Caudate nucleus (tissue), 63 donors: ENCODE measurements at places on chromosomes 1 and 21.
A peak's percentile ranks its signal among the peaks of the same experiment; 100 is the strongest.

DNA sequence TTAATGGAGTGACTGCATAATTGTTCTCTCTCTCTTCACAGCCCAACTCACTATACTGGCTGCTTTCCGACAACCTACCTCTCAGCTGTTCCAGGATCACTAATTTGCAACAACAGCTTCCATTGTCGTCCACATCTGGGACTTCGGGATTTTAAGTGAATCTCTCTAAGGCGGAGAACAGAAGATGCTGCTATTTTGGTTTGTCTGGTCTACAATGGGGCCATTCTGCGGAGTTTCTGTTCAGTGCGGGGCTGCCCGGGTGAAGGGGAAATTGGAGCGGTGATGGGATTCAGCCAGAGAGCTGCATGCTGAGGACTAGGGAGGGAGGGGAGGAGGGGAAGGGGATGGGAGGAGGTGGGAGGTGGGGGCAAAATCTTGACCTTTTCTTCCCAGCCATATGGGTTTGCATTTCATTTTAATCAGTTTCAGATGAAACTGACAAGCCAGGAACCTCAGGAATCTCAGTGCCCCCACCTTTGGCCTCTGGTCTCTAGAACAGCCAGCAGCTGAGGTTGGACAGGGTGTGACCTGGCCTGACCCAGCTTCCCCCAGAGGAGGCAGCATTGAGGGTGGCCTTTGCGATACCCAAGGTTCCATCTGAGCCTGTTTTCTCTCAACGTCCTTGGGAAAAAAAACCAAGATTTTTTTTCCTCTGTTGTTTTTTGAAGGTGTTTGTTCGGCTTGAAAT, 6.9 kb upstream of the SRP9 start:
- no peak for DNase-seq

- DNase-seq, result no peak
Measured at GRCh38 chr1:196295766-196296165, 312.5 kb downstream of the KCNT2 start.

- DNase-seq, result no peak
Measured at GRCh38 chr1:204432708-204433107, 21.1 kb upstream of the PPP1R15B start.

- no peak for DNase-seq
Measured at GRCh38 chr1:204259782-204260181, 46.0 kb upstream of the GOLT1A start.

DNA sequence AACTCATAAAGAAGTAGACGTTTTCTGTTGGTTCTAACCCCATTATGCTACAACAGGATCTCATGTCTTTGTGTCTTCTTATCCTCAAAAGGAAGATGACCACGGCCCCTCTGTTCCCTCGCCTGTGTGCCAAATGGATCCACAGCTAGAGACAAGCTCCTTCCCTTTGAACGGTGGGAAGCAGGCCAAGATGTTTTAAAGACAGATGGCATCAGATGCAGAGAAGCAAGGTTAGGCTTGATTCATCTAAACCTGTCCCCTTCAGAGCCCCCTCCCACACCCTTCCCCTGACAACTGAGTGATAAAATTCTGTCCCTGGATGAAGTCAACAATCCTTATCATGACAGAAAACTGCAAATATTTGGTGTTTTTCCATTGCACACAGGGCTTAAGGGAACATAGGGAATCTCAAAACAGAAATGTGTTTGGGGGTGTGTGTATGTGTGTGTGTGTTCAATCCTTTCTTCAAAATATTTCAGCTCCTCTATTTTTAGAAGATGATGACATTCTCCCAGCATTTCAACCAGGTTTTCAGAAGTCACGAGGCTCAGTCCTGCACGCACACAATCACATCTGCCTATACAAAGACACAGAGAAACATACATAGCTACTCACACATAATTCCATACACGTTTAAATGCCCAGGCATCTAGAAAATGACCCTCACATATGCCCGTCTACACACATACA, 27.8 kb upstream of the FMOD start:
- DNase-seq, result peak; percentile 70

DNA sequence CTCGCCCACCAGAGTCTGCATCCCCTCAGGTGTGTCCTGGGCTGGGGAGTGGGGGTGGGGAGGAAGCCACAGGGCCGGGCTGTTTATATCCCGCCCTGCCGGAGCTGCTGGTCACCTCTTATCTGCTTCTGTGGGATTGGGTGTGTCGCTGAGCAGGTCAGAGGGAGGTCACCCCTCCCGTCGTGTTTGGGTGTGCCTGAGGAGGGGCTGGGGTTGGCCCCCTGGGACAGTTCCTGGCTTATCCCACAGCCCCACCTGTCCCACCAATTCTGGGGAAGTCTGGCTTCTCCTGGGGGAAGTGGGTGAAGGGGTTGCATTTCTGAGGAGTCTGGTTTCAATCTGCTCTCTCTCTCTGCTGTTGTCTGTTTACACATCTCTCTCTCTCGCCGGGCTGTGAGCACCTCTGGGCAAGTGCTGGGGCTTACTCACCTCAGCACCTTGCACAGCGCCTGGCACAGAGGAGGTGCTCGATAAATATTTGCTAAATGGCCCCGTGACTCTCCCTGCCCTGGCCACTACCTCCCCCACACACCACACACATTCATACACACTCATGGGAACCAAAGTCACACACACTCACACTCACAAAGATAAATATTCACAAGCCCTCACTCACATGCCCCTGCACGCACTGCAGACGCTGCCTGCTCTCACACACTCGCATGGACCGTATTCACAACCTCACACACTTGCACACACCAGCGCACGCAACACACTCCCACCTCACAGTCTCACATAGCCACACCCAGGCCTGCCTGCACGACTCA, 8.3 kb downstream of the ELF3 start:
- DNase-seq, result no peak

DNA sequence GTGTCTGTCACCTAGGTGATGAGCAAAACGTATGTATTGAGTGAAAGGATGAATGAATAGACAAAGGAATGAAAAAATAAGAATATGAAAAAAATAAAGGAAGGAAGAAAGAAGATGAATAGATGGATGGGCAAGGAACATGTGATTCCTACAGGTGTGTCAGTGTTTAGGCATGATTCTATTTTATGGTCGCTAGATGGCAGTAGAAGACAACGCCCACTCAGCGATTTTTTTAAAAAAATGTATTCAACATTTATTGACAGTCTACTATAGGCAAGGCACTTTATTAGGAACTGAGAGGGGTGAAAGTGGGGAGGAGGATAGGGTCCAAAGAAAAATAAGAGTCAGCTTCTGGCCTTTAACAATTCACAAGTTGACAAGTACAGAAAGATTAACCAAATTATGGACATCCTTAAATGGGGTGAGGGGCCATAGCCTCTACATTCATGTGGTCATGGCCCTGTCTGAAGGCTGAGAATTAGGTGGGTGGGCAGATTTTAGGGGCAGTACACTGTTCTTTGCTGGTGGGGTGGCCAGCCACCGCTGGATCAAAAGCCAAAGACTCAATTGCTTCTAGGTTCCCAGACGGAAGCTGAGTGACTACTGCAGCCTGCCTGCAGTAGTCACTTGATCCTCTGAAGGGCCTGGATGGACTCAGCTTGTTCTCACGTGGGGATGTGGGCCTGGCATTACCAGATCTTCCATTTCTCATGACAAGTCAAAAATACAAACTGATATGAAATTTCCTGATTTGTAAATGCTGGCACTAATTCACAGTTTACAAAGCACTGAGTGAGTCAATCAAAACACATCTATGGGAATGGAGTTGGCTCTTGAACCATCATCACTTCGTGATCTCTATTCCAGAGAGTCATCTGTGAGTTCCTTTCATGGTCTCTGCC, 83.9 kb downstream of the FASLG start:
- DNase-seq, result no peak

DNA sequence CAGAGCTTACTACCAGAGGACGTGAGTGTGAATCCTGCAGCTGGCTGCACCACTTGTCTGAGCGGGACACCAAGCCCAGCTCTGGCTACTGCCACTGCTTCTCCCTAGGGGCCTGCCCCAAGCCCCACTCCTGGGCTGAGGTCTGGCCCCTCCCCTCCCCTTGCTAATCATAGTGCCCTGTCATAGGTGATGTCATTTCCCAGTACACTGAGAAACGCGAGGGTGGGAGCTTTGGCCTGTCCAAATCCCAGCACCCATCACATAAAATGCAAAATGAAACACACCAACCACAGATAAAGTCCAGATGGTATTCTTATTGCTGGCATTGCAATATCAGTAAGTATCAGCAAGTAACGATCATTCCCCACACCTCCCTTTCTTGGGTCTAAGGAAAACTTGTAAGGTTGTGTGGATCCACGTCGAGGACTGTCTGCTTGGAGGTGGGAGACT, 77.7 kb downstream of the TOMM20 start:
- DNase-seq, result no peak

GRCh38 chr1:170863621-170864020, 71.7 kb upstream of the MROH9 start:
- DNase-seq, result no peak

GRCh38 chr1:177281901-177282300, 111.1 kb downstream of the BRINP2 start:
- DNase-seq, result peak; percentile 11

DNA sequence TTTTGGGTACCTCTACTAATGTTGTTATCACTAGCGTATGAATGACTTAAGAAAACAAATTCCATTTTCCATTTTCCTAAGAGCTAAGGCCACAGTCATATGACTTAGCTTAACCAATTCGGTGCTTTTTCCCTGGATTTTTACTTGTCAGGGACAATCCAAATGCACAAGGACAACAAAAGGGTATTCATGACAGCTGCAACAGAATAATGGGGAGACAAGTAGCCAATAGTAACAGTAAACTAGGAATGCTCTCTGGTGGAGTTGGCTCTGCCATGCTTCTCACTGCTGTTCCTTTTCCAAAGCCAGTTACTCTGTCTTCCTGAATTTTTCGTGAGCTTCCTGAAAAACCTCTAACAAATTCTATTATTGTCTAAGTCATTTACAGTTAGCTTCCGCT, 52.9 kb downstream of the LRRIQ3 start:
- no peak for DNase-seq

- DNase-seq, result no peak
Measured at GRCh38 chr1:215544566-215544965, 22.5 kb upstream of the KCTD3 start.

- DNase-seq, result no peak
Measured at GRCh38 chr21:14480411-14481031, 65.6 kb downstream of the SAMSN1 start.

- no peak for DNase-seq
Measured at GRCh38 chr1:159429074-159429861, 2.7 kb upstream of the OR10J4 start.

GRCh38 chr21:41923631-41924367, 30.0 kb downstream of the C2CD2 start:
- DNase-seq, result no peak

- no peak for DNase-seq
Measured at GRCh38 chr1:54931275-54931840, 44.4 kb upstream of the DHCR24 start.

- no peak for DNase-seq
Measured at GRCh38 chr1:68551459-68551858, 54.6 kb upstream of the DEPDC1 start.

DNA sequence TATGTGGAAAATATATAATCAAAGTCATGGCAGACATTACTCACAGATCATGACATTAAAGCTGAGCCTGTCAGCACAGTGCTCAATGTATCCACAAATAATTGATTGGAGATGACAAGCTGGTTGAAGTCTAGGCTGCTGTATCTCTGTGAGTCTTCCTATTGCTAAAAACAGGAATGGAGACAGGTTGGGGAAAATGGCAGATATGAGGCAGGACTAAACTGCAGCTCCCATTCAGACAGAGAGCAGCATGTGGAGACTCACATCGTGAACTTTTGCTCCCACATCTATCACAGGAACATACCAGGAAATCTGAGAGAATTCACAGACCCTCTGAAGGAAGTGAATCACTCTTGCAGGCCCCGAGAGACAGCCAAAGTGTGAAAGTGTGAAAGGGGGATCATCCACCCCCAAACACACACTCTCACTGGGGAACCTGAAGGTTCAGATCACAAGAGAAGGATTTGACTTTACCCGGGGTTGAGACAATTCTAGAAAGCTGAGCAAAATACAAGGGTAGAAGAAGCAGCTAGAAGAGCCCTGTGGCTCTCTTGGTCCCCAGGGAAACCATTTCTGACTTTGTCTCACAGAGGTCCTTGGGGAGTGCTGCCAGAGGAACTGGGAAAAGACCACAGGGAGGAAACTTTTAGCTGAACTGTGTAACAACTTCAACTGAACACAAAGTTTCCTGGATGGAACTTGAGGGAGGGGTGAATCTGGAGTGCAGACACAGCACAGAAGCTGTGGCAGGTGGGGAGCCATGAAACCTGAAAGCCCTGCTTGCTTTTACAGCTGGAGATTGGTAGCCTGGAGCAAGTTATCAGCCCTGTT, 173.4 kb downstream of the S1PR1 start:
- DNase-seq, result no peak

DNA sequence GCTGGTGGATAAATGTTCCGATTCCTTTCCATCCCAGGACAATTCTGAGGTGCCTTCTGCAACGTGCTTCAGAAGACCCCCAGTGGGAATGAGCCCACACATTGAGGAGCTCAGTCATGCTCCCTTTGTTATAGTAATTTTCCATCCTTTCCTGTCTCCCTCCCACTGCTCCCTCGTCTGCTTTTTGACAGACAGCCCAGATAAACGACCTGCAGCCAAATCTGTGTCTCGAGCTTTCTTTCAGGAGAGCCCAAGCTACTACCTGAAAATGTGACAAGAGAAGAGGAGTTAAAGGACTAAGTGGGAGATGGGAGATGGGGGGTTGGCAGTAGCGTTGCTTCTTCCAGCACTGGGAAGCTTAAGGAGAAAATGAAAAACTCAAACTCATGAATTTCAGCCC, 65.9 kb upstream of the LRRN2 start:
- peak; percentile 16 for DNase-seq

DNA sequence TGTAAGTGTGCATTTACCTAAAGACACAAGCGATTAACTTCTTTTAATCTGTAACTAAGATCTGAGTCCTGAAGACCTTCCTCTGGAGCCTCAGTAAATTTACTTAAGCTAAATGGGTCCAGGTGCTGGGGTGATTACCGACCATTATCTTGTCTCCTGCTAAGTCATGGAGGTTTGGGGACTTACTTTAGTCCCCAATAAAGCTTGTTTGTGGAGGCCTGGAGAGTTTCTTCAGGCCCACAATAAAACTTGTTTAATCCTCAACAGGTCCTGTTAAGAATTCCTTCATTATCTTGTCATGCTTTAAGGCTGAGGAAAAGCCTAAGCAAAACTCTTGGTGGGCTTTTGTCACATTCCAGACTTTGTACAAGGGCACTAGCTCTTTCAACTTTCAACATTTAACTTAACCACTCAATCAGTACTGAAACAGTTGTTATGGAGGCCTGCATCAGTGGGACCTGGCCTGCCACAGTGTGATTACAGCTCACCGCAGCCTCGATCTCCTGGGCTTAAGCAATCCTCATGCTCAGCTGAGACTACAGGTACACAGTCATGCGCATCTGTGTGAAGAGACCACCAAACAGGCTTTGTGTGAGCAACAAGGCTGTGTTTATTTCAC, 84.0 kb downstream of the FMO4 start:
- DNase-seq, result no peak

GRCh38 chr1:154454386-154455120, 47.5 kb upstream of the TDRD10 start:
- DNase-seq, result no peak
